Activated naive CD4-positive, alpha-beta T cell (primary cell): ENCODE measurements at places on chromosomes 13 and 19.

GRCh38 chr13:99308471-99309087, 1.4 kb upstream of the GPR183 start:
- no peak for DNase-seq

GRCh38 chr13:33169273-33169980, 116.1 kb downstream of the STARD13 start:
- no peak for DNase-seq

DNA sequence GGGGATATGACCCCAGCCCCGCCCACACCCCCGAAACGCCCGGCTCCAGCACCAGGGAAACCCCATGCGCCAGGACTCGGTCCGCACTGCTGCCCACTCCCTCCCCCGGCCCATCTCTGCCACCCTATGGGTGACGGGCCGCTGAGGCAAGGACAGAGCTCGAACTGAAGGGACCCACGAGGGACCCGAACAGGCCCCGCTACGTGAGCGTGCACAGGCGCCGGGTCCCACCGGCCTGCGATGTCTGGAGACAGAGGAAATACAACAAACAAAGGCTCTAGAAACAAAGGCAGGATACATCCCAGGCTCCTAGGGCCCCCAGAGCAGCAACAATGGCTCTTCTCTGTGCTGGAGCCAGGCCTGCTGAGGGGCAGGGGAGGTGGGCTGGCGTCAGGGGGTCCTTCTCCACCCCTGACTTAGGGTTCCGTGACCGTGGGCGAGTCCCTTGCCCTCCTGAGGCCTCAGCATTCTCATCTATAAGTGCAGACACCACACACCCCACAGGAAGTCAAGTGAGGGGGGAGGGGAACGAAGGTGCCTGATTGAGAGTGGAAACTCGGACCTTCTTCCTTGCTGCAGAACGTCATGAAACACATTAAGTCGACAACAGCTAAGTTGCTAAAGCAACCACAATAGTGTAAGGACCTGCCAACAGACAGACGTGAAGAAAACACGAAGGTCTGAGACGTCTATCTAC, 3.1 kb downstream of the ABHD17A start:
- peak; percentile 62 for DNase-seq

DNA sequence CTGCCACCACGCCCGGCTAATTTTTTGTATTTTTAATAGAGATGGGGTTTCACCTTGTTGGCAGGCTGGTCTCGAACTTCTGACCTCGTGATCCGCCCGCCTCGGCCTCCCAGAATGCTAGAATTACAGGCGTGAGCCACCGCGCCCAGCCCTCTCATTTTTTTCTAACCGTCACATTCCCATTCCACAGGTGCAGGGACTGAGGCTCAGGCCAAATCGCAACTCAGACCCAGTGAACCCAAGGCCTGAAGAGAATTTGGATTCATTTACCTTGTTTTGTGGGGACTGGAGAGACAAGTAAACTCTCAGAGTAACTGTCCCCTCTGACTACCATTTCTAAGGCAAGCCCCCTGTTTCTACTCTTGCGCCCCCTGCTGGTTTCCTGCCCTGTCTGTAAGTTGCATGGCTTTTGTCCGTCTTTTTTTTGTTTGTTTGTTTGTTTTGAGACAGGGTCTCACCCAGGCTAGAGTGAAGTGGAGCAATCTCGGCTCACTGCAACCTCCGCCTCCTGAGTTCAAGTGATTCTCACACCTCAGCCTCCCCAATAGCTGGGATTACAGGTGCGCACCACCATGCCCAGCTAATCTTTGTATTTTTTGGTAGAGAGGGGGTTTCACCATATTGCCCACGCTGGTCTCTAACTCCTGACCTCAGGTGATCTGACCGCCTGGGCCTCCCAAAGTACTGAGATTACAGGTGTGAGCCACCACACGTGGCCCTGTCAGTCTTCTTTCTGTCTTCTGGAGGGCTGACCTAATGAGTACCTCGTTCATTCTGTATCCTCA, 2.3 kb upstream of the STRN4 start:
- DNase-seq, result peak; percentile 60

- DNase-seq, result no peak
Observed at GRCh38 chr19:32622002-32622401, 41.0 kb downstream of the PDCD5 start.

DNA sequence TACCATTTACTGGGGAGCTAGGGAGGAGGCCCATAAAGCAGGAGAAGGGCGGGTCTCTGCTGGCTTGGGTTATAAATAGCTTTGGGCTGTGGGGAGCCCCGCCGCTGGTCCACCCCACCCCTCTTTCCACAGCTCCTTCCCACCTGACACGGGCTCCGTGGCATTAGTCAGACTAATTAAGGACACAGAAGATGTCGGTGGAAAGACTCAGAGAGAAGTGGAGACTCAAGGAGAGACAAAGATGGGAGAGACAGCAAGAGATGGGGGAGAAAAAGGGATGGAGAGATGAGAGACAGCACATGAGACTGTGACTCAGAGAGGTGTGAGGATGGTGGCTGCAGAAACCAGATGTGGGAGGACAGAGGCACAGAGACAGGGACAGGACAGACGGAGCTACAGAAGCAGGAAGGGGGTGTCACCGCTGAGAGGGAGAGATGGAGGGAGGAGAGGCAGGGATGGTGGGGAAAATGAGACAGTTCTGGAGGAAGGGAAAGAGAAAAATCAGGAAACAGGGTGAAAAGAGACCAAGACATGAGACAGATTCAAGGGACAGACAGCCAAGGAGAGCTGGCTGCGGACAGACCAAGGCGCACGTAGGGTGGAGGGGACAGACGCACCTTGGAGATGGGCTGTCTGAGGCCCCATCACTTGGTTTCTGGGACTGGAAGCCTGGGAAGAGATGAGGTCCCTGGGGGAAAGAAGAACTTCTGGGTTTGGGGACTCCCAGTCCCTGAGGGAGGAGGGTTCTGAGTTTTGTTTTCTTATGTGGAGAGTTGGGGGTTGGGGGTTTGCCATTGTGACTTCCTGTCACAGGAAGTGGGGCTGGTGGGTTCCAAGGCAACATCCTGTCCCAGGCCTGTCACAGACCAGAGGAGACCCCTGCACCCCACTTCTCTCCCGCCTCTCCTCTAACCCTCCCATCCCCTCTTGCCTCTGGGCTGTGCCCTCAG, 4.1 kb downstream of the ARHGEF1 start:
- DNase-seq, result peak; percentile 64
